ENCODE measurements at places on chromosomes 7 and 10. TPM values are rescaled to one million over a fixed set of nuclear protein-coding genes. Genes with fewer than 3 reads are reported as not detected.

Gene TMEM140
- total RNA-seq, result 20.5 TPM

DNA sequence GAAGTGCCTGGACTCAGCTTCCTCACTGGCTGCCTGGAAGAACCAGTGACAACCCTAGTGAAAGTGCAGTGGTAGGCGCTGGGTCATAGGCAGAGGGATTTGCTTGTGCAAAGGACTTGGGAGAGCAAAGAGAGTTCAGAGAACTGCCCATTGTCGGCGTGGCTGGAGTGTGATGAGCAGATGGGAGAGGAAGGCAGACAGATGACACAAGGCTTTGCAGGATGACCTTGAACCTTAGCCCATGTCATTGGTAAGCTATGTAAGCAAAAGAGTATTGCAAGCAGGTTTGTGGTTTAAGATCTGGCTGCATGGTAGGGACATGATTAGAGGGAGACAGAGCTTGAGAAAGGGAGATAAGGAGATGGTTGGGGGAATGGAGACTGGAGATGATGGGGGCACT, 35.3 kb upstream of the NOBOX start:
- H3K27me3 ChIP-seq, result no peaks in the 10 kb centered on the region
- no peak for DNase-seq
- no peaks in the 10 kb centered on the region for H3K4me1 ChIP-seq
- no peak overlapping the region for H3K4me3 ChIP-seq

Gene TMEM130
- total RNA-seq, result 0.30 TPM

- H3K4me1 ChIP-seq, result peaks cover 12% of the 10 kb centered on the region
- H3K27ac ChIP-seq, result peak overlapping the region; percentile 25
- H3K36me3 ChIP-seq, result no peaks in the 10 kb centered on the region
- DNase-seq, result no peak
These were observed 39.8 kb downstream of the THSD7A start for GRCh38 chr7:11792166-11792565.

DNA sequence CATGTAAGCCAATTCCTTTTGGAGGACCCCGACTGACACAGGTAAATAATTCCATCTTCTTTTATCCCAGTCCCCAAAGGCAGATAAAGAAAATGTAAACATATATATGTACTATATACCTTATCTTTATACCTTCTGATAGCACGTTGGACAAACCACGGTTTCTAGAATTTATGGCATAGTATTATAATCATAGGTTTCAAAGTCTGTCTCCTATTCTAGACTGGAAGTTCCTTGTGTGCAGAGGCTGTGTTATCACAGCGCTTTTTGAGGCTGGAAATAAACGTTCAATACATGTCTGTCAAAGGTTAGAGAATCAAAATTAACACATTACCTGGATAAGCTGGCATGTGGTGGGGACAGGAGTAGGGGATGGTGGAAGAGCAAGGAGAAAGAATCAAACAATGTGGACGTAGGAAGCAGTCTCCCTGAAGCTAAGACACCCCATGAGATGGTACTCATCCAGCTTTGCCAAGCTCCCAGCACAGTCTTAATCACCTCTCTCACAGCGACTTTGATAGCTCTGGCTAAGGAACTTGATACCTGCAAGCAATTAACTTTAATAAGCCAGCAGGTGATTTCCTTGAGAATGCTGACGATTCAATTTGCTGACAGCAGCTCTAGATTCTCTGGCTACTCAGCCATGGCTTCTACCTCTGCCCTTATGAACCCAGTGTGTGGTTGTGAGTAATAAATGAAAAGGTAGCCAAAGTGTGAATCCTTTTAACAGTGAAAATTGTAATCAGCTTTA, 208.4 kb upstream of the LRRTM3 start:
- H3K36me3 ChIP-seq, result no peaks in the 10 kb centered on the region
- no peak overlapping the region for H3K4me3 ChIP-seq
- no peaks in the 10 kb centered on the region for H3K27me3 ChIP-seq
- no peak overlapping the region for H3K27ac ChIP-seq

DNA sequence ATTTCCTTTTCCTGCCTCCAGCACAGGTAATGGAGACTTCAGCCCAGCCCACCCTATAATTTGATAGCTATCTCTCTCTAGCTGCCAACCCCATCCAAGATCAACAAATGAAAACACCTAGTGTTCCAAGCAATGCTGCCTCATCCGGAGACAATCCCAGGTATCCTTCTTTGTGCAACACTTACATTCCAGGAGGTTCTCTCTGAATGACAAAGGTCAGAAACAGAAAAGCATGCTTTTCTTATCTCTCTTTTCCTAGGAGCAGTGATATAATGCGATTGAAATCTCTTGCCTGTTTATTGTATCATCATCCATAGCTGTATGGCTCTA, 699.3 kb downstream of the INHBA start:
- H3K4me3 ChIP-seq, result no peak overlapping the region
- no peaks in the 10 kb centered on the region for H3K27me3 ChIP-seq
- no peaks in the 10 kb centered on the region for H3K4me1 ChIP-seq
- H3K27ac ChIP-seq, result no peak overlapping the region

- H3K27ac ChIP-seq, result no peak overlapping the region
- H3K27me3 ChIP-seq, result no peaks in the 10 kb centered on the region
- no peaks in the 10 kb centered on the region for H3K36me3 ChIP-seq
These were observed 6.7 kb upstream of the OTUD1 start for GRCh38 chr10:23432166-23432565.

- H3K36me3 ChIP-seq, result no peaks in the 10 kb centered on the region
- H3K27me3 ChIP-seq, result no peaks in the 10 kb centered on the region
- no peak overlapping the region for H3K4me3 ChIP-seq
- no peak for DNase-seq
- no peak overlapping the region for H3K27ac ChIP-seq
- H3K4me1 ChIP-seq, result peaks cover 7% of the 10 kb centered on the region
These were observed 15.2 kb downstream of the SND1 start for GRCh38 chr7:127667017-127667670.

DNA sequence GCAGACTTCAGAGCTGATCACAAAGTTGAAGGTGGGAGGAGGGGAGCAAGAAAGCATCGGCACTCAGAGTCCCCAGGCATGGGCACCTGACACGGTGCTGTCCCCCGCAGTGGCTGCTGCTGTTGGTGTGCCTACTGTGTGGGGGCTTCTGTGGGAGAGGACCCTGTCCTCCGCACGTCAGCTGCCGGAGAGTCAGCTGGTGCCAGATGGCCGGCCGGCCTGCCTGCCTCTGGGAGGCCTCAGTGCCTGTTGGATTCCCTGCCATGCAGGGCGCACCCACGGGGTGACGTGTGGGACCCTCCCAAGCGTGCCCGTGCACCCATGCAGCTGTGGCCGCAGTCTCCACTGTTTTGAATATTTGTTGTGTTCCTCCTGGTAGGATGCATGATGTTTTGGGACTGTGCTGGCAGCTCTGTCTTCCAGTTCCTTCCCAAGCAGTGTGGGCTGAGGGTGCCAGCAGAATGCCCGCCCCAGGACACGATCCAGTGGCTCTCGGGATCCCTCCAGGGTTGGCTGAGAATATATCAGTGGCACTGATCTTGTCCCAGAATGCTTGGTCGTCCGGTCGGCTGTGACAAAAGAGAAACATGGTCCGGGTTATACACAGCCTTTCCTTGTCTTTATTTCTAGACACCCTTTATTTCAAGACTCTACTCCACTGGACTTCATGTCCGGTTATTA, 185.6 kb downstream of the MGMT start:
- no peak overlapping the region for H3K4me3 ChIP-seq
- H3K27me3 ChIP-seq, result no peaks in the 10 kb centered on the region
- no peaks in the 10 kb centered on the region for H3K4me1 ChIP-seq

- no peak overlapping the region for H3K4me3 ChIP-seq
- H3K4me1 ChIP-seq, result no peaks in the 10 kb centered on the region
- no peaks in the 10 kb centered on the region for H3K27me3 ChIP-seq
- no peaks in the 10 kb centered on the region for H3K36me3 ChIP-seq
- no peak for DNase-seq
These were observed 15.4 kb downstream of the COL13A1 start for GRCh38 chr10:69817078-69817581.

DNA sequence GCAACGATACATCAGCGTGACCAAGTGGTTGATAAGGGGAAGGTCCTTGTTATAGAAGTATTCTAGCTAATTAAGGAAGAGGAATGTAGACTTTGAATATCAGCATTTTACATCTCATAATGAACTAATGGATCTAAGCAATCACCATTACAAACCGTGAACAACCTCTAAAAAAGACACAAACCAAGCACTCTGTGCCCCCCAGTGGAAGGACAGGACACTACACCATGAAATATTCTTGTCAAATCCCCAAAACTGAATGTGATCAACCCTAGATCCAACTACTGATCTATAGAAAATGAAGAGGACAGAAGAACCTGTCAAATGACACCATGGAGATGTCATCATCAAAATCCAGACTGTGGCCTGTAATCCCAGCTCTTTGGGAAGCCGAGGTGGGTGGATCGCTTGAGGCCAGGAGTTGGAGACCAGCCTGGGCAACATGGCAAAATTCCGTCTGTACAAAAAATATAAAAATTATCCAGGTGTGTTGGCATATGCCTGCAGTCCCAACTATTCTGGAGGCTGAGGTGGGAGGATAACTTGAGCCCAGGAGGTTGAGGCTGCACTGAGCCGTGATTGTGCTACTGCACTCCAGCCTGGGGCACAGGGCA, 111.3 kb upstream of the CARD11 start:
- DNase-seq, result peak; percentile 47
- H3K4me3 ChIP-seq, result no peak overlapping the region
- H3K4me1 ChIP-seq, result no peaks in the 10 kb centered on the region
- H3K27me3 ChIP-seq, result no peaks in the 10 kb centered on the region
- no peak overlapping the region for H3K27ac ChIP-seq

Gene HMX3
- not detected for total RNA-seq

DNA sequence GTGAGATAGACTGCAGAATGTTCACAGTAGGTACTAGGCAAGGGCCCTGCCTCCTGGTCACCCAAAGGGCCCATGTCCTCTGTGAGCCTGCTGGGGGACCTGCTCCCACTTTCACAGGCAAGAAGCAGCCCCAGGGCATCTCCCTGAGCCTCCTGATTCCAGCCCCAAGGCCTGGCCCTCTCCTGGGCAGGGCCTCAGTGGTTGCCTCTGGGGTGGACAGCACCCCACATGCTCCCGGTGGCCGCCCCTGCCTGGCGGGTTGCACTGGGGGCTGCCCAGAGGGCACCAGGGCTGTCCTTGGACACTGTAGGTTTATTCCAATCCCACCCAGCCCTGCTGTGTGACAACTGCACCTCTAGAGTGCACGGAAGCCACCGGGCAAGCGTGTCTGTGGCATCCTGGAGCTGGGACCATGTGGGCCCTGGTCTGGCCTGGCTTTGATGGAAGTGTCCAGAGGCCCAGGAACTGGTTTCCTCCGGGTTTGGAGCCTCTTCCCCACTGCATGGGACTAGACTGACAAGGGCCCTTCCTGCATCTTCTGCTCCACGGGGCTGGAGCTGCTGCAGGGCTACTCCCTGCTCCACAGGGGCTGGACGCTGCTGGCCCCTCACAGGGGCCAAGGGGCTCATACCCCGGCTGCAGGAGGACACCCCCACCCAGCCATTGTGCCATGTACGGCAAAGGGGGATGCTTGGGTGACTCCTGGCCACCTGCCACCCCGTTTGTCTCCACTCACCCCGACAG, 25.0 kb upstream of the SYCE1 start:
- H3K4me3 ChIP-seq, result no peak overlapping the region
- H3K4me1 ChIP-seq, result no peaks in the 10 kb centered on the region
- H3K27me3 ChIP-seq, result no peaks in the 10 kb centered on the region
- no peaks in the 10 kb centered on the region for H3K36me3 ChIP-seq
- no peak for DNase-seq
- no peak overlapping the region for H3K27ac ChIP-seq

DNA sequence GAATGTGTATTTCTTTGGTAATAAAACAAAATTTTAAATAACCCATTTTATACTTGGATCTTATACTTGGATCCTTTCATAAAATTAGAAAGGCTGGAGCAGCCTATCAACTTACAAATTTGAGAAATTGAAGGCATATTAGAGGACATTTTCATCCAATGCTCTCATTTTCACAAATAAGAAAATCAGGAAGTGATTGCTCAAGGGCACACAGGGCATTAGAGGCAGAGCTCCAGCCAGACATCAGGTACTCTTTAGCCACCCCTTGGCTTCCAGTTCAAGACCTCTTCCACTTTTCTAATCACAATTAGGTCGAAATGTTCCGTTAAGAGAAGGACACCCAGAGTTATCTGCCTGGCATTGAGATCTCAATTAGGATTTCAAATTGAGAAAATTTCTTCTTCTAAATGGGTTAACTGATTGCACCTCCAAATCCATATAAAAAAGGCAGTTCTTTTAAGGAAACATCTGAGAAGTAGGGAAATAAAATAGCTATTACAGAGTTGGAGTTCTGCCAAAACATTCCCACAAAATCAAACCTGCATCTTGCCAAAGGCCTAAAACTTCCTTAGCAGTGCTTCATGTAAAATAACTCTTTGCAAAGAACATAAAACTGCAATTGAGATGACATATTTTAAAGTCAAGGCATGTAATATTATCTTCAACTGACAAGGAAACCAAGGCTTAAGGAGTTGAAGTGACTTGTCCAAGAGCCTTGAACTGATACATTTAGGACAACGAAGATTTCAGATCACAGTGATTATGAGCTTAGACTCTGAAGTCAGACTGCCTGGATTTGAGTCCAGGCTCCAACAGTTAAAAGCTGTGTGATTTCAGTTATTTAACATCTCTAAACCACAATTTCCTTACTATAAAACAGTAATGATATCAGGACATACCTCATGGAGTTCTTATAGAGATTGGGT, 2.4 kb downstream of the ACTA2 start:
- peak overlapping the region; percentile 94 for H3K27ac ChIP-seq
- no peaks in the 10 kb centered on the region for H3K36me3 ChIP-seq
- no peaks in the 10 kb centered on the region for H3K27me3 ChIP-seq
- no peaks in the 10 kb centered on the region for H3K4me1 ChIP-seq
- no peak for DNase-seq

All from tibial nerve (tissue), 4 donors.